ENCODE measurements at places on chromosomes 12 and 14.

GRCh38 chr12:18549598-18549997, 188.2 kb downstream of the PLCZ1 start:
- no peak for DNase-seq

DNA sequence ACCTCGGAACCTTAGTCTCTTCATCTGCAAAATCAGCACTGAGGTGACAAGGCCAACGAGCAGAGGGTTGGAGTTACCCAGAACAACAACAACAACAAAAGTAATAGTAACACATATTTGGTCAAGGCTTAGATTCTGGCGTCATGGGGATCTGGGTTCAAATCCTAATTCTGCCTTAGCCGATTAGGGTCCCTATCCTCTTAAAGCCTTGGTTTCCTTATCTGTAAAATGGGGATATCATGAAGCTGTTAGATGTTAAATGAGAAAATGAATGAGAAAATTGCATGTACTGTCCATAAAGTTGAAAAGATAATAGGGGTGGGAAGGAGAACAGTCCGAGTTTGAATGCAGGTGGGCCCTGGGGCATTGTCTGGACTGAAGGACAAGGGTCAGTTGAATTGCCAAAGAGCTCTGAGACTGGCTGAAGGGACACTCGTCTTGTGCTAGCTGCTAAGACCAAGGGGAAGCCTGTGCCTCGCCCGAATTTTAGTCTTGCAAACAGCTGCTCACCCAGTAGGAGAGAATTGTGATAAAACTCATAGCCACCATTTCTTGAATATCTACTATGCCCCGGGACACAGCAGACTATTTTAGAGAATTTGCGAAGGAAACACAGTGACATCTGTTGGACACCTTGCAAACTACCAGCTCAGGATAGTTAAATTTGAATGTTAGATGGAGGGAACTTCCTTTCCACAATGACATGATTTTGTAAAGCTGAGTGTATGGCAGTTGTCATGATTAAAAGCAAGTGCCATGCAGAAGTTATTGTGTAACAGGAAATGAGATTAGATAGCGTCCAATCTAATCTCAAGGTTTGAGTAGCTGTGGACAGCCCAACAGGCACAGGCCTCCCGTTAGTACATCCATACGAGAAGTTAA, 6.8 kb upstream of the HNF1A start:
- DNase-seq: peak; percentile 57

GRCh38 chr12:121789233-121789781, 4.2 kb downstream of the RHOF start:
- DNase-seq: no peak

DNA sequence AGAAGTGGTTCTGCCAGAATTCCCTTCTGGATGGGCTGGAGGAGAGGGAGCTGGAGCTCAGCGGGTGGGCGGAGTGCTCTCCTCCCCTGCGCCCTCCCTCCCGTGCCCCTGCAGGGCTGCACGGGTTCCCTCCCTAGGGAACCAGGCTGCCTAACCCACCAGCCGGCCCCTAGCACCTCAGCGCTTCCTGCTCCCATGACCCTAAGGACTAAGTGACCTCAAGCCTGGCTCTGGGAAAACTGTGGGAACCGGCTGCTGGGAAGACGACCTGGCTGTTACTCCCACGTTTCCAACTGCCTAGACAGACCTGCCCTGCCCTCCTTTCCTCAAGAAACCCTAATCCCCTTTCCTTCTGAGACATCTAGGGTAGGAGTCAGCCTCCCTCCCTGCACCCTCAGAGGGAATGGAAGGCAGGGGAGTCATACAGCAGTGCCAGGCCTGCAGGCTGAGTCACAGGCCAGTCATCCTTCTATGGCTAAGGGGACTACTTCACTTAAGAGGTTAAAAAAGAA, 31.5 kb downstream of the SLC6A12 start:
- DNase-seq: peak; percentile 46

GRCh38 chr12:68462803-68463202, 130.6 kb upstream of the MDM1 start:
- no peak for DNase-seq

- no peak for DNase-seq
These were observed 17.6 kb downstream of the MBIP start for GRCh38 chr14:36302823-36303222.

- no peak for DNase-seq
These were observed 527 bp upstream of the CARMIL3 start for GRCh38 chr14:24051176-24051788.
